ENCODE measurements at places on chromosomes 6 and 20. TPM values are rescaled to one million over a fixed set of nuclear protein-coding genes. Genes with fewer than 3 reads are reported as not detected.

- H3K4me3 ChIP-seq: no peak overlapping the region
- no peaks in the 10 kb centered on the region for H3K4me1 ChIP-seq
- no peaks in the 10 kb centered on the region for H3K36me3 ChIP-seq
- H3K27me3 ChIP-seq: no peaks in the 10 kb centered on the region
- no peak overlapping the region for H3K27ac ChIP-seq
Measured at GRCh38 chr6:83138118-83138722, 54.8 kb downstream of the PGM3 start.

Gene MOCS1
- 16.8 TPM for total RNA-seq

Gene SLC35D3
- total RNA-seq: not detected

Gene ENPP3
- total RNA-seq: 1.6 TPM

GRCh38 chr6:95581073-95581472 lies 3.7 kb downstream of the MANEA start:
- H3K4me1 ChIP-seq: peaks cover 10% of the 10 kb centered on the region
- H3K36me3 ChIP-seq: no peaks in the 10 kb centered on the region
- H3K27me3 ChIP-seq: no peaks in the 10 kb centered on the region
- no peak for DNase-seq
- H3K27ac ChIP-seq: no peak overlapping the region
- no peak overlapping the region for H3K4me3 ChIP-seq

DNA sequence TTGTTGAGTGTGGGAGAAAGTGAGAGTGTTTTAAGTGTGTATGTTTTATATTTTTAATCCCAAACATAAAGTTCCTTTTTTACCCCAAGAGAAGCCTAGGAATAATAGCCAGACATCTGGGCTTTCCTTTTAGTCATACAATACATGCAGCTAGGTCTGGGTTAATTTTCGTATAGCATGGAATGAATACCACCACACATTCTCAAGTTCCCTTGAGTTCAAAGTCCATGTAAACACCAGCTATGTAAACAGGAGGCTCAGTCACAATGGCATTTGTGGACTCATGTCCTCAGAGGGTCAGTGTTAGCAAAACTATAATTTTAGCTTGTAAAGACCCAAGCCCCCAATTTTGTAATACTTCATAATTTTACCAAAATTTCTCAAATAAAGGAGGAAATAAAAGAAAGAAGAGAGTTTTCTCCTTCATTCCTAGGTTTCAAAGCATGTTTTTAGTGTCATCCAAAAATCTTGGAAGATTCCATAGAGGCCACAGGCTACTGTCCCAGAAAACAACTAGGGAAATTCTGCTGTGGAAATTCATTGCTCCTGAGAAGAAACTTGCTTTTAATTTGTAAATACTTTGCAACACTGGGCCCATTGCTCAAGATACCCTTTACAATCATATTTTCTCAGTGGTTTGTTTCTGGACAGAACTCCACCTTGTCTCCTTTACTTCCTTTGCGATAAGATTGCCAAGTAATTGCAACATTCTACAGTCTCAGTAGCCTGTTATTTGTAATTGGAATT lies 671.2 kb downstream of the COL12A1 start:
- H3K36me3 ChIP-seq: no peaks in the 10 kb centered on the region
- no peak overlapping the region for H3K4me3 ChIP-seq
- H3K27me3 ChIP-seq: no peaks in the 10 kb centered on the region
- no peak overlapping the region for H3K27ac ChIP-seq
- no peak for DNase-seq
- no peaks in the 10 kb centered on the region for H3K4me1 ChIP-seq

DNA sequence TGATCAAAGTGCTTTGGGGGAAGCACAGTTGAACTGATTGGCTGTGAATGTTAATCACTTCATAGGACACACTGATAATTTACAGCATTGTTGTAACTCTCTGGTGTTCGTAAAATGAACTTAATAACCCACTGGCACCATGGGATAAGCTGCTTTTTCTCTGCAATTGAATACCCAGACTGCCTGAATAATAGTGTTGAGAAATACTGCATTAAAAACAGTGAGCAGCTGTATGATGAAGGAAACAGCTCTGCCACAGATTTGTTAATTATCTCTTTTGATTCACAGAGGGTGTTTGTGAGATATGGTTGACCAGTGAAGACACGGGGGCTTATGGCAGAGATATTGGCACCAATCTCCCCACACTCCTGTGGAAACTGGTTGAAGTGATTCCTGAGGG lies 420.9 kb downstream of the CDKAL1 start:
- no peaks in the 10 kb centered on the region for H3K4me1 ChIP-seq
- no peak overlapping the region for H3K4me3 ChIP-seq
- DNase-seq: no peak
- H3K27me3 ChIP-seq: no peaks in the 10 kb centered on the region

Gene XKR7
- 0.39 TPM for total RNA-seq

All from testis (tissue), 5 donors.